ENCODE measurements at places on chromosomes 3 and 15. TPM values are rescaled to one million over a fixed set of nuclear protein-coding genes. Genes with fewer than 3 reads are reported as not detected.

TMEM40 gene
- total RNA-seq = not detected

CASR gene
- not detected for total RNA-seq

CACNA2D3 gene
- not detected for total RNA-seq

ACTC1 gene
- total RNA-seq = not detected

NUP210 gene
- 152 TPM for total RNA-seq

DNA sequence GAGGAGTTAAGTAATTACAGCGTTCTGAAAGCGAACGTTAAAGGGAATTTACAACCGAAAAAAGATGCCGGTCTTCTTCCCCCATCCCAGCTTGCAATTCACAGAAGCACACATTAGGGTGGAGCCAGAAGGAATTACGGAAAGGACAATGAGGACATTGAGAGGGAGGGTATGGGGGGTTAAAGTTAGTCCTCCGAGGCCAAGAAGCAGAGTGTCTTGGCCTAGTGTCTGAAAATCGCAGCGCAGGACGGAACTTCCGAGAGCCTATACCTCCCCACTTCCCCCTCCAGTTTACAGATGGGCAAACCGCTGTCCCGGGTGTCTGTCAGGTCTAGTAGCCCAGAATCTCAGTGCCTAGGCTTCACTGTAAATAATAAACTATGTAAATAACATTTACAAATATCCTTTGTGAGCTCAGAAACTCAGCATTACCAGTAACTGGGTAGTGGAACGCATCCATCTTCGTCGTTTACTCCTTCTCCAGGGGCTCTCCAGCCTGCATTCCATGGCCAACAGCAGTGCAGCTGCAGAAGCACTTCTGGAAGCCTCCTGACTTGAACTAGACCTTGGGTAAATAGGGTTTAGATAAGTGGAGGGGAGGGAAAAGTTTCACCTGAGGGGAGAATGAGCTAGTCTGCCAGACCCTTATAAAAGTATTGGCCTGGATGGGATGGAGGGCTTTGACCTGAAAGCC, 922 bp downstream of the ADPRH start:
- no peaks in the 10 kb centered on the region for H3K36me3 ChIP-seq
- peak overlapping the region; percentile 90 for H3K4me3 ChIP-seq
- peak overlapping the region; percentile 95 for H3K27ac ChIP-seq
- H3K27me3 ChIP-seq = peaks cover 6% of the 10 kb centered on the region
- H3K4me1 ChIP-seq = peaks cover 37% of the 10 kb centered on the region

- peaks cover 48% of the 10 kb centered on the region for H3K36me3 ChIP-seq
- no peak for DNase-seq
- peaks cover 63% of the 10 kb centered on the region for H3K4me1 ChIP-seq
Observed at GRCh38 chr3:150547045-150547741, 606 bp downstream of the EIF2A start.

DNA sequence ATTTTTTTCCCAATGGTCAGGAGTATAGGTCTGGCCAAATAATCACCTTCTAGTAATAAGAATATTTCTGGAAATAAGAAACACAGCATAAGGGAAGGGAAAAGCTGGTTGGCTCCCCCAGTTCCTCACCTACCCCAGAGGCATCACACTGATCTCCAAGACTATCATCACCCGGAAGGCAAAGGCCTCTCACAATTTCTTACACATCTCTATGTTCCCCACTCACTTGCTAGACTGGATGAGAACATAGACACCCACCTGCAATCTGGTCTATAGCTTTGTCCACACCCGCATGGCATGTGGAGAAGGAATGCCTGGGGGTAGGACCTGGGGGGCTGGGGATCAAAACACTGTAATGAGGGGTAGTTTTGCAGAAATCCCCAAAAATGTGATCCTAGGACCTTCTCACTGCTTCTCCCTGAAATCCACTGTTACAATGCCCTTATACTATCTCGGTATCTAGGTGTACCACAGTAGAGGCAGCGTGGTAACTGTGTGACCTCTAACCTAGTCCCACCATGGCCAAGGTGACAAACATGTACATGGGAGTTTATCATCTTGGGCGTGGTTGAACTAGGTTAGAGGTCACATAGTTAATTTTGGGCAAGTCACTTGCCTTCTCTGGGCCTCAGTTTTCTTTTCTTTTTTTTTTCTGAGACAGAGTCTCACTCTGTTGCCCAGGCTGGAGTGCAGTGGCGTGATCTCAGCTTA, 29.5 kb upstream of the NRROS start:
- DNase-seq = no peak
- H3K4me3 ChIP-seq = peak overlapping the region; percentile 20
- H3K36me3 ChIP-seq = no peaks in the 10 kb centered on the region
- peaks cover 2% of the 10 kb centered on the region for H3K27me3 ChIP-seq

All from activated T-helper 1 cell treated with anti-CD3 and anti-CD28 coated beads, Interleukin-12 subunit alpha, Interleukin-12 subunit beta, Interleukin-2, Interleukin-4 antibody, amounts not matched to agents 30 ng/mL and 10 ng/mL and 1 ng/mL, durations not matched to agents 14 hours and 24 hours and 36 hours (primary cell).